Suppressor macrophage treated with lipopolysaccharide for 4 hours (primary cell): ENCODE measurements at places on chromosomes 4 and X.

DNA sequence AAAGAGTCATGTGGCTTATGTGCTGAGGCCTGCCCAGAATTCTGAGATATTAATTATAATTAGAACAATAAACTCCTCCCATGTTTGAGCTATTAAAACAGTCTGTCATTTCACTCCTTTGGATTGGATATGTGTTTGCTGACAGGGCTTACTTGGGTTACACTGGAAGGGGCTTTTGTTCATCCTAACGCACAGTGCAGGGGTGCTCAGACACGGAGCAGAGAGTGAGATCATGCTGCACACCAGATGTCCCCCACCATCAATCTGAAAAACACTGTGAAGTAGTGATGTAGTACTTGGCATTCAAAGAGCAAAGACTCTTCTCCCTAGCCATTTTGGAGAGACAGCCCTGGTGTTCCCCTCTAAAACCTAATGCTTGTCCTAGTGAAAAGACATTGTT, 24.1 kb upstream of the SMIM10L2A start:
- no peak for DNase-seq

DNA sequence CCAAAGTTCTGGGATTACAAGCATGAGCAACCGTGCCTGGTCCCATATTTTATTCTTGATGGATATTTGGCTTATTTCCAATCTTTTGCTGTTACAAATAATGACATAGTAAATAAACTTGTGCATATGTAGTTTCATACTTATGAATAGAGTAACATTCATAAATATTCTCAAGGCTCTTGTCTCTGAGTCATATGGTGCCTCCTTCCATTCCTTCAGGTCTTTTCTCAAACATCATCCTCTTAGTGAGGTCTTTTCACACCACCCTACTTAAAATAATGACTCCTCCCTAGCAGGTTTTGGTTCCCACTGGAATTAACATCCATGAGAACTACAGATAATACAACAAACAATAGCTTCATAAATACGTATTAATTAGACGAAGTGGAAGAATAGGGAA, 416.6 kb downstream of the IQCM start:
- DNase-seq: no peak

GRCh38 chr4:101782546-101782945, 8.0 kb upstream of the BANK1 start:
- DNase-seq: no peak

DNA sequence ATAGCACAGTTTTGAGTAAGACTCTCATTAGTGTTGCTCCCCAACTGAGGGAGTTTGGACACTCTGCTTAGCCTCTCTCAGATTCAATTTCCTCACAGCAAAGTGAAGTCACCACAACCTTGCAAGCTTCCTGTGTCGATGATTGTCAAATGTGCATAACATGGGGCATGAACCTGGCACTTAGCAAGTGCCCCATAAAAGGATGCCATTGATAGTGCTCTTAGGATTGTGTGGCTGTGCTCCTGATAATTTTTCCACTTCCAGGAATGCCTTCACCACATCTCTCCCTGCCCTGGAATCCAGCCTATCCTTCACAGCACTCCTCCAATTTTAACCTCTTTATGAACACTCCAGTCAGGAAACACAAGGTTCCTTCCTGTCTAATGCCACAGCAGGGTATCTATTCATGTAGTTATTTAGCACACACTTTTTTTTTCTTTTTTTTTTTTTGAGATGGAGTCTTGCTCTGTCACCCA, 309.4 kb downstream of the PPP3CA start:
- DNase-seq: no peak

GRCh38 chr4:104549736-104550135, 55.0 kb upstream of the CXXC4 start:
- no peak for DNase-seq
